ENCODE measurements at places on chromosomes 11 and 22. TPM values are rescaled to one million over a fixed set of nuclear protein-coding genes. Genes with fewer than 3 reads are reported as not detected.
A peak's percentile ranks its signal among the peaks of the same experiment; 100 is the strongest.

FEN1 gene
- 139 TPM for total RNA-seq

THY1 gene
- 276 TPM for total RNA-seq

HOATZ gene
- total RNA-seq: not detected

OR4C45 gene
- not detected for total RNA-seq

NXPE4 gene
- not detected for total RNA-seq

CLDN5 gene
- total RNA-seq: not detected

DNA sequence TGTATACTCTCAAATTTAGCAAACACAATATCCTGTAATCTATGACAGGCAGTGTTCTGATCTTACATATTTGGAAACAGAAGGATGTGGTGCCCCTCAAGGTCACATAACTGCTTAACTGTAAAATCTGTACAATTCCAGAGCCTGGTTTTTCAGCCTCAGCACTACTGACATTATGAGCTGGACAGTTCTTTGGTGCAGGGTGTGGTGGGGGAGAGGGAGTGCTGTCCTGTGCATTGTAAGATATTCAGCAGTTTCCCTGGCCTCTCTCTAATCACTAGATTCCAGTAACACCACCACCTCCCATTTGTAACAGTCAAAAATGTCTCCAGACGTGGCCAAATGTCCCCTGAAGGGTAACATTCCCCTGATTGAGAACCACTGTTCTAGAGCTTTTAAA is 1.8 kb upstream of the OR5B21 start:
- DNase-seq: no peak

DNA sequence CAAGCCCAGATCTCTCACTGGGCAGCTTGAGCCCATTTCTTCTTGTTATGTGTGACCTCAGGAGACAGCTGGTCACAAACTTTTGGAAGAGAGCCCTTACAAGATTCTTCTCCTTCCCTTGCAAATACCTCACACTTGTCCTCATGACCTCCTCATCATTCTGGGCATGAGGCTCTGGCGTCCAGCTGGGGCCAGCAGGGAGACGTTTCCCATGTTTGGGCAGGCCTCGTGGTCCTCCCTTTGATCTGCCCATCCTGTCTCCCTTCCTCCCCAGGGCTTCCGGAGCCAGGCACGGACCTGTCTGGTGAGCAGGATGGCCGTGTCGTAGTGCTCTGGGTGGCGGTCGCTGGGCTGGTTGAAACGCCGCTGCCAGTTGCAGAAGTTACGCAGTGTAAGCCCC is 9.7 kb downstream of the ADAMTS8 start:
- no peak for DNase-seq

DNA sequence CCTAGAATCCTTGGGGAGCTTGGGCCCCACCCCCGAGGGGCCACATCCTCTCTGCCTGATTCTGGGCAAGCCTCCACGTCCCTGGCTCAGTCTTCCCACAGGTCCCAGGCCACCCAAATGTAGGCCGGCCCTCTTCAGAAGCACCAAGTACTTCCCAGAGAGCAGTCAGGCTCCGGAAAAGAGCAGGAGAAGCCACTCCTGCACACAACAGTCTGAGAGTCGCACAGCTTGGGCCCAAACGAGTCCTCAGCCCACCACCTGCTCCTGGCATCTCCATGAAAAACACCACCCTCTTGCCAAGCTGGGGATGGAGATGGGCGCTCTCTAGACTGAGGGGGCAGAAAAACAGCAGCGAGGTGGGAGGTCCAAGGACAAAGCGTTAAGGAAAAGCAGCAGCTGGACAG is 15.4 kb downstream of the EHD1 start:
- no peak for DNase-seq

DNA sequence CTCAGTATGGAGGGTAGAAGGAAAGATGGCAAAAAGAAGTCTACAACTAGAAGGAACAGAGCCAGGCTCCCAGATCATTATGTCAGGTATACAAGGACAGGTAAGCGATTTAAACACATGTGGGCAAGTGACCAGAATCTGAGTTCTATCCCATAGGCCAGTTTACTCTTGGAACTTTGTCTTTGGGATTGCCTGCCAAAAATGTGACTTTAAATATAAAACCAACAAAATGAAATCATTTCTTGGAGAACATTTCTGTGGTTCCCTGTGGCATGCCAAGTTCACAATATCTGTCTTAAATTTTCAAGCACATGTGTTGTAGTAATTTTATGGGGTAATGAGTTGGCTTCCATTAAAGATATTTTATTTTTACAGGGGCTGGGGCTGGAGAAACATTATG is 141.0 kb downstream of the SLC17A6 start:
- DNase-seq: no peak

DNA sequence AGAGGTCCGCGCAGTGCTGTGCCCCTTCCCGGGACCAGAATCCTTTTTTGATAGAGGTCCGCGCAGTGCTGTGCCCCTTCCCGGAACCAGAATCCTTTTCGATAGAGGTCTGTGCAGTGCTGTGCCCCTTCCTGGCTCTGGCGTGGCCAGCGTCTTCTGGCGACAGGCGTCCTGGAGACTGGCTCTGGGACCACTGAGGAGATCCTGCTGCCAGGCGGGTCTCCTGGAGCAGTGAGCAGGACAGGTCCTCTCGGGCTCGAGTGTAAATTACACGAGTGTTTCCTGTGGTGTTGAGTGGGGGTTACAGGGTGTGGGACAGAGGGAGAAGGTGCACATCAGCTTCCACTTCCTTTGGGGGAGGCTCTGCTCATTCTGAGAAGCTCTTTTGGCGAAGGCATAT is 98.1 kb downstream of the TBC1D22A start:
- no peak for DNase-seq

DNA sequence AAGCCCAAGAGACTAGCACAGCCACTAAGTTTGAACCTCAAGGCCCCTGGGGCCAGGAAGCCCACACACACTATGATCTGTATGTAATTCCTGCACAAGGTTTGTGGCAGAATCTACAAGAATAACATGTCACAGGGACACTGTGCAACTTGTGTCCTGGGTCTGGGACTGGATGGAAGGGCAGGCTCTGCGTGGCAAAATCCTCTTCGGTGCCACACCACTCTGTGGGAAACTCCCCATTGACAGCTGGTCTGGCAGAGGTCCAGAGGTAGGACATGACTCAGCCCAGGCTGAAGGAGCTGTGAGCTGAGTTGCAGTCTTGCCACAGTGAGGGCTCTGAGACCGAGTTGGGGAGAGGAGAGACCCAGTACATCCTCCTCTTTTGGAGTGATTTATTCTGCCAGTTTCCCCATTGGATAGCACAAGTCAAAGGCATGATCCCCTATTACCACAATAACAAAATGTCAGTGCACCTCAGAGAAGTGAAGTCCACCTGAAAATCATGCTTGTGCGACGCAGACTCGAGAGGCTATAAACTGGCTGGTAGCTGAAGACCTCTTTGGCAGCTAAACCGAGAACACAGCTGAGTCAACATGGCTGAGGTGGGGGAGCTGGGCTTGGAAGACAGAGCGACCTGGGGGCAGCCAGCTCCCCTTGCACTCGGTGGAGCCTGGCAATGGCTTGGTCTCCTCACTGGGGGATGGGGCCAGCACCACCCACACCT is 23.3 kb upstream of the SERPIND1 start:
- peak; percentile 69 for DNase-seq

- DNase-seq: no peak
These were observed 4.1 kb upstream of the KCNJ1 start for GRCh38 chr11:128871168-128871610.

DNA sequence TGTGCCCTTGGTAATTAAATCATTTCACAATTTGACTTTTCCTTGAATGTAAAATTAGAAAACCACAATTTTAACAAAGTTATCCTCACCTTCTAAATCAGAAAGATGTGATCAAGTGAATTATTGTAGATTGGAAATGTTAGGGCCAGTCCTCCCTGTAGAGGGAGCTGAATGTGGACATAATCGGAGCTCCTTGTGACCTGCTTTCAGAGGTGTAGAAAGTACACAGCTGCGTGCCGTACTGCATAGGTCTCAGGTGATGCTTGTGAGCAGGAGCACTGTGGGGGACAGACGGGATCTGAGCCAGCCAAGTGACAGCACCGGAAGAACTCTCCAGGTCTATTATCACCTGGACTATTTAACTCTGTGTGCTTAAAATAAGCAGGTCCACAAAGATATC is 338.0 kb downstream of the AASDHPPT start:
- DNase-seq: no peak

GRCh38 chr11:46127150-46127638 is 5.9 kb upstream of the PHF21A start:
- DNase-seq: peak; percentile 83

DNA sequence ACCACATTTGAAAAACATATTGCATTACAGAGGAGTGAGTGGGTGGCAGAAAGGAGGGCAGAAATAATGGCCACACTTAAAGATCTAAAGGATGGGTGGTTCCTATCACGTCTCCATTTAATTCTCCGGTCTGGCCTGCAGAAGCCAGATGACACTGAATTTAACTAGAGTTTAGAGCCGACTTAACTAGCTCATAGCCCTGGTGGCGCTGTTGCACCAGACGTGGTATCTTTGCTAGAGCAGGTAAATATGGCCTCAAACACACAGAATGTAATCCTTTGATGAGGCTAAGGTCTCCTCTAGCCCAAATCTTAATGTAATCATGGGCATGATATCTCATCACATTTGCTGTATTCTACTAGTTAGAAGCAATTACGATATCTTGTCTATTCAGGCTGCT is 51.5 kb upstream of the GAL start:
- peak; percentile 46 for DNase-seq

GRCh38 chr11:27482793-27483192 is 10.2 kb upstream of the LGR4 start:
- DNase-seq: no peak

GRCh38 chr11:93370260-93370659 is 39.7 kb downstream of the DEUP1 start:
- peak; percentile 25 for DNase-seq

GRCh38 chr11:68390315-68390714 is 70.2 kb upstream of the PPP6R3 start:
- DNase-seq: no peak

GRCh38 chr11:10454878-10455631 is at the start of gene AMPD3:
AMPD3 (plus strand) TSS chr11:10455264; CDS start chr11:10461520, 6,256 bp downstream.
- peak; percentile 91 for DNase-seq

- peak; percentile 98 for DNase-seq
These were observed 90.4 kb upstream of the PARVA start for GRCh38 chr11:12287009-12287373.

- no peak for DNase-seq
These were observed 610.1 kb upstream of the ANO5 start for GRCh38 chr11:21582791-21583190.

DNA sequence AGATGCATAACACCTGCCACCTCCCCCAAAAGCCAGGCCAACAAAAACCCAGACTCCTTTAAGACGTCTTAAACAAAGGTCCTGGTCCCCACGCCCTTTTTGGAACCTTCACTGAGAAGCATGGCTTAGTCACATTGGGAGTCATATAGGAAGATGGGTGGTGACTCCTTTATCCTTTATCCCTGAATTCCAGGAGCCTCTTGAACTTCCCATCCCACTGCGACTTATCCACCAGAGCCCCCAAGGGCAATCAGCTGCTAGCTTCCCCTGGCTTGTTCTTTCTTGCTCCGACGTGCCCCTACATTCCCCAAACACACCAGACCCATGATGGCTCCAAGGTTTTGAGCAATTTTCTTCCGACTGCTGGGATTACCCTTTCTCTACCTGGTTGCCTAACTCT is 567.0 kb upstream of the CADM1 start:
- no peak for DNase-seq

DNA sequence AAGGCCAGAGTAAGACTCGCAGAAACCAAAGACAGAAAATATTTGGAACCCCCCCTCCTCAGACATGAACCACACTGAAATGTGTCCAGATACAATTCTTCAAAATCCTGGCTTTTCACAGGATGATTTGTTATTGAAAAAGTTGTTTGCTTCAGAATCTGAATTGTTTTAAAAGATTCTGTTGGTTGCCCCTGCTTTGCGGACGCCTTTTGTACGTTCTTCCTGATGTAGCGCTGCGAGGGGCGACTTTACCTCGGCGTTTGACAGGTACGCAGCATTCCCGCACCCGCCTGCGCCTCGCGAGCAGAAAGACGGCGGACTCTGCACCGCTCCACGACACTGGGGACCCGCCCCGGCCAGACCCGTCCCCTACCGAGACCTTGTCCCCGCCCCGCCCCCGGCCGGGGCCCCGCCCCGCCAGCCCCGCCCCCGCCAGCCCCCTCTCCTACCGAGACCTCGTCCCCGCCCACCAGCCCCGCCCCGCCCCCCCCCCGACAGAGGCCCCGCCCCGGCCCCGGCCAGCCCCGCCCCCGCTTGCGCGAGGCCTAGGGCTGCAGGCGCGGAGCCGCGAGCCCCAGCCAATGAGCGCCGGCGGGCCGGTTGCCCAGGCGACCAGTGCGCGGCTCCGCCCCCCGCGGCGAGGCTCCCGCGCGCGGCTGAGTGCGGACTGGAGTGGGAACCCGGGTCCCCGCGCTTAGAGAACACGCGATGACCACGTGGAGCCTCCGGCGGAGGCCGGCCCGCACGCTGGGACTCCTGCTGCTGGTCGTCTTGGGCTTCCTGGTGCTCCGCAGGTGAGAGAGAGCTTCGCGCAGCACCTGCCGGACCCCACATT is at the start of gene GLB1L2:
TSS of gene GLB1L2 (plus strand) at position 635 of the 835 bp plus-strand sequence. CDS start at position 709, 74 bp downstream.
- peak; percentile 4 for DNase-seq

GRCh38 chr11:109037856-109038780 is 373.2 kb downstream of the DDX10 start:
- DNase-seq: peak; percentile 41

GRCh38 chr11:17864478-17864941 is 129.9 kb downstream of the KCNC1 start:
- DNase-seq: no peak

DNA sequence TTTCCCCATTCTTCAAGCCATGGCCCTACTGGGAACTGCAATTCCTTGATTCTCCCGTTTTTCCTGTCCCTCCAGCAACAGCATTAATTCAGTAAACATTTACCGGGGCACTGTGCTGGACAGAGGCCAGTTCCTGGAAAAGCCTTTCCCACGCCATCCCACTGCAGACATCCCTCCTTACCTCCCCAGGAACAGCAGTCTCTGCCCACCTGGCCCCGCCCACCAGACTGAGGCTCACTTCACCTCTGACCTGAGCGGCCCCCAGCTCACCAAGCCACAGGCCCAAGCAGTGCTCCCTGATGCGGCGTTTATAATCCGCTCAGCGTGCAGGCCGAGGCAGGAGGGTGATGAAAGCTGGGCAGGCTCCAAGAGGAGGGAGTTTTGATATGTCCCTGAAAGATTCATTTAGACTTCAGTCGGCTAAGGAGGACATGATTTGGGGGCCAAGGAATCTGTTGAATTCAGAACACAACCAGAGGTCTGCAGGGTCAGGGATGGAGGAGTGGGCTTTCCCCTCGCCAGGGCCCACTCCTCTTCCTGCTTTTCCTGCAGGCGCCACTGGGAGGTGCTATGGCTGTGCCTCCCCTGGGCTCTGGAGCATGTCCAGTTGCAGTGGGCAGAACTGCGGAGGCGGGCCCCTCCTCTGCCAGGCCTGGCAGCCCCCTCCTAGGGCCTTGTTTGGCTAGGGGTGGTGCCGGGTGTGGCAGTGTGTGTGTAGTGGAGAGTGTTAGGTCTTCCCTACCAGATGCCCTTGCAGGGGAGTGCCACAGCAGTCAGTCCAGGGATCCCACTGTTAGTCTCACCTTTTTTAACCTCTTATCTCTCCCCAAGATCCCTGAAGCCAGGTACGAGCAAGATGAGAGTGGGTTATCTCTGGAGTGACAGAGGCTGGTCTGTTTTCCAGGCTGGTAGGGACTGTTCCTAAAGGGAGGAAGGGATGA is 1.4 kb upstream of the TAGLN start:
- no peak for DNase-seq

- no peak for DNase-seq
These were observed 57.0 kb downstream of the PACSIN2 start for GRCh38 chr22:42957958-42958357.
